ENCODE measurements at places on chromosomes 12 and 14.

- DNase-seq, result peak; percentile 18
These were observed 29.7 kb downstream of the CCDC85C start for GRCh38 chr14:99574099-99574880.

DNA sequence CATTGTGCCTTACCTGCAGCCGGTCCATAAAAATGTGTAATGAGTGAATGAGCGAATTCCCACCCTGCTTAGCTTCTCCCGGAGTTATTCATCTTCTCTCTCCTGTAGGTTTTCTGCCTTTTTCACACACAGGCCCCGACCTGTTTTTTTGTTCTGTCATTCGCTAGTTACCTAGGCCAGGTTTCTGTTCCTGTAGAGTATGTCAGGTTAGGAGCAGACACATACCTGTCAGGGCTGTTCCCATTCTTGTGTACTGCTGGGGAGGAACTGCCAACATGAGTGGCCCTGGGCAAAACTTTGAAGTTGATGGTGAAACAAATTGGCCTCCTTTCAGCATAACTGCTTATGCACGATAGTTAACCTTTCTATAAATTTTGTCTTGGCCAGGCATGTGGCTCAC, 140.1 kb downstream of the SYNE2 start:
- peak; percentile 92 for DNase-seq

GRCh38 chr12:131226345-131227265, 272.9 kb downstream of the ADGRD1 start:
- DNase-seq, result no peak

DNA sequence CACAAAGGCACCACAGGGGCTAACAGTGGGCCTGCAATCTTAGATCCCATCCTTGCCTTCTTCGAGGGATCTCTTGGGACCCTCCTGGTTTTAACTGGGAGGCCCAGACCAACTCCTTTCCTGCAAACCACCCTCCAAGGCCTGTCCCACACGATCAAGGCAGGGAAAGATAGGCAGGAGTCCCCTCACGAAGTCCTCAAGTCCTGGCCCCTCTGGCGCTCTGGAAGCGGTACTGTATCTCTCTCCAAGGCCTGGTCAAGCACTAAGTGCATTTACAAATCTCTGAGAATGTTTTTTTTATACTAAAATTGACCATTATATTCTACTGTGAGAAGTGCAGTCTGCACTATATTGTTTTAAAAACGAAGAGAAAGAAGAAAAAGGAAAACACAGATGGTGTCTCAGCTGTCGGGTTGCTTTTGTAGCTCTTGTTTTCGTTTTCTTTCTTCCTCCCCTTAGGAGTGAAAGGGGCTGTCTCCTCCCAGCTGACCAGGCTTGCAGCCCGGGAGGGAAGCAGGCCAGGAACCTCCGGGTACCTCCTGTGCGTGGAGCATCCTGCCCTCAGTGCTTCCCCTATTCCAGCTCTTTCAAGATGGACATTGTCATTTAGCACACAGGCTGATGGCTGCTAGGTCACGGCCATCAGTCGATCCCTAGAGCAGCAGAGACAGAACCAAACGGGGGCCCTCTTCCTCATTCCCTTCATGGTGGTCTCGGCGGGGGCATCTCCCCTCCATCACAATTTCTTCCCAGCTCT, 56.7 kb downstream of the FAM222A start:
- no peak for DNase-seq

DNA sequence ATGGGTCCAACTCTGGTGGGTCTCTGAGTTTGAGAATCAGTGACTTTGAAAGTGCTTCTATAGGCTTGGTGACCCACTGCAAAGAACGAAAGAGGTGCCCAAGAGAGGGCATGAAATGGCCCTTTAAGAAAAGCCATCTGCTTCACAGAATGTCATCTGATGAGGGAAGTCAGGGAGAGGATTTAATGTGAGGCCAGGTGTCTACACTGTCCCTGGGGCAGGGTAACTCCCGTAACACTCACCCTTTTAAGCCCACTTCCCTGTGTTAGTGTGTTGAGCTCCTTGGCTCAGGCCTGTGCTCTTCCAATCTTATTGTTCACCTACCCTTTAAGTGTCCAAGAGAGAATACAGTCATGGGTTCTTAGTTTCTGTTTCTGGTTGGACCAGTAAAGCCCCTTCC, 16.4 kb upstream of the SRSF5 start:
- DNase-seq, result no peak

GRCh38 chr14:104319491-104320241, 181.3 kb downstream of the KIF26A start:
- DNase-seq, result no peak

DNA sequence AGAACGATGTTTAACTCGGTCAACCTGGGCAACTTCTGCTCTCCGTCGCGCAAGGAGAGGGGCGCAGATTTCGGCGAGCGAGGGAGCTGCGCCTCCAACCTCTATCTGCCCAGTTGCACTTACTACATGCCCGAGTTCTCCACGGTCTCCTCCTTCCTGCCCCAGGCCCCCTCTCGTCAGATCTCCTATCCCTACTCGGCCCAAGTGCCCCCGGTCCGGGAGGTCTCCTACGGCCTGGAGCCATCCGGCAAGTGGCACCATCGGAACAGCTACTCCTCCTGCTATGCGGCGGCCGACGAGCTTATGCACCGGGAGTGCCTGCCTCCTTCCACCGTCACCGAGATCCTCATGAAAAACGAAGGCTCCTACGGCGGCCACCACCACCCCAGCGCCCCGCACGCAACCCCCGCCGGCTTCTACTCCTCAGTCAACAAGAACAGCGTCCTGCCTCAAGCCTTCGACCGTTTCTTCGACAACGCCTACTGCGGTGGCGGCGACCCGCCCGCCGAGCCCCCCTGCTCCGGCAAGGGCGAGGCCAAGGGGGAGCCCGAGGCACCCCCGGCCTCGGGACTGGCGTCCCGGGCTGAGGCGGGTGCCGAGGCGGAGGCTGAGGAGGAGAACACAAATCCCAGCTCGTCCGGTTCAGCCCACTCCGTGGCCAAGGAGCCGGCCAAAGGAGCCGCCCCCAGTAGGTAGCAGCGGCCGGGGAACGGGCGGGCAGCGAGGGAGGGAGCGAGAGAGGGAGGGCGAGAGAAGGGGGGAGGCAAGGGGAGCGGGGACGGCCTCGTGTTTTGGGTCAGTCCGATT, 513 bp downstream of the HOXC11 start:
- DNase-seq, result no peak

GRCh38 chr14:92990456-92991430, 67.8 kb downstream of the CHGA start:
- no peak for DNase-seq

All from bronchial epithelial cell (primary cell).